Right renal pelvis (tissue), 4 donors: ENCODE measurements at places on chromosomes 3 and 15. TPM values are rescaled to one million over a fixed set of nuclear protein-coding genes. Genes with fewer than 3 reads are reported as not detected.

RBP2 gene
- 0.13 TPM for polyA plus RNA-seq

PFN2 gene
- 475 TPM for polyA plus RNA-seq

SH2D7 gene
- 0.37 TPM for polyA plus RNA-seq

GPR62 gene
- 0.30 TPM for polyA plus RNA-seq

ITGB5 gene
- polyA plus RNA-seq = 103 TPM
